ENCODE measurements at places on chromosomes 3 and 15.
A peak's percentile ranks its signal among the peaks of the same experiment; 100 is the strongest.

- no peak for DNase-seq
Measured at GRCh38 chr3:28906561-28907310, 374.1 kb upstream of the RBMS3 start.

- peak; percentile 90 for DNase-seq
Measured at GRCh38 chr3:49689046-49689907, at the start of the genes MST1 and RNF123. Gene MST1, minus strand, starts transcription at chr3:49689474. Its CDS starts 783 bp downstream, at chr3:49688691. Gene RNF123, plus strand, starts transcription at chr3:49689557. Its CDS starts 1,609 bp downstream, at chr3:49691166.

GRCh38 chr3:45181496-45181895, 35.3 kb upstream of the CDCP1 start:
- DNase-seq, result no peak

DNA sequence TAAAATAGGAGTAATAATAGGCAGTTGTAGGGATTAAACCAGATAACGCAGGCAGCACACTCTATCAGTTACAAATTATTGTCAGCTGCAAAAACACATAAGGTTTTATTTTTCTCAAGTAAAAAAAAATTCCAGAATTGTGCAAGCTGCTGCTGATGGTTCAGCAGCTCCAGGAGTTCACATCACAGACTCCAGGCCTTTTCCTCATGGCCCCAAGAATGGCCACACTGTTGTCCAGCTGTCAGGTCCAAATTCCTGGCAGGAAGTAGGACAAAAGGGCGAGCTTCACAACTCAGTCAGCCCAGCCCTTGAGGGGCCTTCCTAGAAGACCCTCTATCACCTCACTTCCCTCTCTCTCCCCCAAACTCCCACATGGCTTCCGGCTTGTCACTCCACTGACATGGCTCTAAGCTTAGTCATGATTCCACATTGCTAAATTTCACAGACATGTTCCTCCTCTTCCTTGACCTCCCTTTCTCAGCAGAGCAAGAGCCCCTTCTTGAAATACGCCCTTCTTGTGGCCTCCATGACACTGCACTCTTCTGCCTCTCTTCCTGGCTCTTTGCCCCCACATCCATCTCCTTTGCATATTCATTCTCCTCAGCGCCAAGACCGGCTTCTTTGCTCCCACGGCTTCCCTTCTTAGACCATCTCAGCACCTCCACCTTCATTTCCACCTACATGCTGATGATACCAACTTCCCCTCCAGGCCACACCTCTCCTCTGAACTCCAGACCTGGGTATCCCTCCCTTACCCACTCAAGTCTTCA, 27.4 kb upstream of the FAM174B start:
- DNase-seq, result no peak

DNA sequence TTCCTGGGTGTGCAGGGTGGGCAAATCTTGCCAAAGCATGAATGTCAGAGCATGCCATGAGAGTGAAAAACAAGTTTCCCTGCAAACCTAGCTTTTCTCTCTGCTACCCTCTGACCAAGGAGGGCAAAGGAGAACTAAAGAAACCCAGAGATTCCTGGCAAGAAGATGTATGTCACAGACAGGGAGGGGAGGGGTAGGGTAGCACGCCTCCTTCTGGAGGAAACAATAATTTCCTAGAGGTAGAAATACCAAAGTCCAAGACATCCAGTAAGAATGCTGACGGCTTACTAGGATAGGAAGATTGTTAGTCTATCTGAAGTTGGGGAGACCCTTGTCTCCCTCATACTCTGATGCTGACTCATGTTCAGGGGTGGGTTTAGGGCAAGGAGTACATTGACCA, 203.9 kb downstream of the NR1D2 start:
- DNase-seq, result no peak

GRCh38 chr3:115208066-115208750, 61.1 kb upstream of the ZBTB20 start:
- no peak for DNase-seq

Measured in activated T-cell treated with anti-CD3 and anti-CD28 coated beads for 24 hours (primary cell).